ENCODE measurements at places on chromosomes 3 and 15.

DNA sequence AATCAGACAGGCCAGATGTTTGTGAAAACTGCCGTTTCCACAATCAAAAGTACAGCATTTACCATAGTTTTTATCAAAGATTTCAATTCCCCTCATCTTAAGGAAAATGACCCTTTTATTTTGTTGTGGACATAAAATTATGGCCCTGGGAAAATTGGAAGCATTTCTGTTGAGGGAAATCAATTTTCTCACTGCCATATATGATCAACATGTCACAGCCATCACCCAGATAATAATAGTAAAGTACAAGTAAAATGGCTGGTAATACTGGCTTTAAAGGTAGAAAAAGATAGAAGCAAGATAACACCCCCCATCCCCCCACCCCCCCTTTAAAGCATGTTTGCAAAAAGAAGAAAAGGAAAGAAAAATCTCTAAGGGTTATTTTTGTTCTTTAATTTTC is 311.7 kb downstream of the WDR72 start:
- DNase-seq: no peak

GRCh38 chr15:27842526-27842925 is 256.6 kb downstream of the OCA2 start:
- DNase-seq: no peak

GRCh38 chr3:101243285-101244211 is 76.8 kb downstream of the IMPG2 start:
- DNase-seq: no peak

- no peak for DNase-seq
These were observed 228.0 kb upstream of the CFAP20DC start for GRCh38 chr3:59277816-59278215.

GRCh38 chr3:99774467-99774866 is 43.2 kb upstream of the CMSS1 start:
- no peak for DNase-seq

- no peak for DNase-seq
These were observed 92.5 kb downstream of the LIPC start for GRCh38 chr15:58524247-58524646.

DNA sequence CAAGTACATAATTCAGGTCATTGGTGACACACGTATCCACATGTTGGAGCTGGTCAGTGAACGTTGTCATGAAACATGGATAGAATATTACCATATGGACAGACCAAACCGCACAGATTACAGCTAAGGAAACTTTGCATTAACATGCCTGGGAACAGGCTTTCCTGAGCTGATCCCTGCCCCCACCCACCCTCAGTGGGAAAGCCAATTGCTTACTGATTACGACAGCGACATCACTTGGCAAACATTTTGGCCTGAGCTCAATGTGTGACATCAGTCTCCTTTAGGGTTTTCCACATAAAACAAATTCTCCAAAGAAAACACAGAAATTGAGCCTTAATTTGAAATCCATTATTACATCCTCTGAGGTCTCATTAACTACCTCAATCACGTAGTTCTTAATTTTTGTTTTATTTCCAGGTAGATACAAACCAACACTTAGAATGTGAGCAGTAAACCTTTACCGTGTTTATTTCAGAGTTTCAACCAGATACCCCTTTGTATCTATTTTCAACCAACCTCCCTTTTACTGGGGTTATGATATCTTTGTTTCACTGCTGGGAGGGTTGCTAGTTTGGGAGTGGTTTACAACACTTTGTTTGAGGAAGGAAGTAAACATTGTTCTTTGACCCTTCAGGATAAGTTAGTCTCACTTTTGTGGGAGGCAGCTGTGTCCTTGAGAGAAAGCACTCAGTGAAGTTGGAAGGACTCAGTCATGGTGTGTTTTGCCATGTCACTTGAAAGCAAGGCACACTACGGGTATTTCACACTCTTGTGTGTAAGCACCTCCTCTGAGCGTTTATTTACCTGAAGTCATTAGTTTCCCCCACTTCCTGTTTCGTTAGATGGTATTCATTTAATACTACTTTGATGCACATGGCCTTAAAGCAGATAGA is 103.1 kb downstream of the CMSS1 start:
- DNase-seq: no peak

DNA sequence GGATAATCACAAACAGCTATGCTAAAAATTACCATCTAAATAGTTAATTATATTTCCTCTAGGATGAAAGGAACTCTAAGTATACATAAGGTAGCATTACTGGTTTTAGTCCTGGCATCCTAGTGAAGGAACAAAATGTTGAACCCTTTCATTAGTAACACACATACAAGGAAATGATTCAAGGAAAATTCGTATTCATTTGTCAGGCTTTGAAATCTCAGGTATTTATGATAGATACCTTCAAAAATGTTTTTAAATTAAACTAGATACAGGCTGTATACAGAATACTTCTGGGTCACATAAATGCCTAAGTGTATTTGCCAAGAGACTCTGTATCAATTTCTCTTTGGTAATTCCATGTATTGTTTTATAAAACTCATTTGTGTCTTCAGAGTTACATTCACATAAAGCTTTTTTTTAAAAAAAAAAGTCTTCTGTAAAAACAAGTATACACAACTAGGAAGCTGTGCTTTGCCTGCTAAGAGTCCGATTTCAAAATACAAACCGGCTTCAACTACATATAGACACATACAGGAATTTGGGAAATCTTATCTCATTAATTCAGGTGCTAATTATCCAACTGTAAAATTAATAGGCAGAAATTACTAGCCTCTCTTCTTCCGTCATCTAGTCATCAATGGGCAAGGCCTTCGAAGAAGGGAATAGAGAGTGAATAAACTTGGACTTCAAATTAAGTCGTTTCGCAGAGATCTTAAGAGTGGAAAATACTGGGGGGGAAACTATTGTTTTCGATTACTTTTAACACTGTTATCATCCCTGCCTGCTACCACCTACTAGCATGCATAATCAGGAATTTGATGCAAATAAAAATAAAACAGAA is 1.3 kb downstream of the SECISBP2L start:
- DNase-seq: no peak

DNA sequence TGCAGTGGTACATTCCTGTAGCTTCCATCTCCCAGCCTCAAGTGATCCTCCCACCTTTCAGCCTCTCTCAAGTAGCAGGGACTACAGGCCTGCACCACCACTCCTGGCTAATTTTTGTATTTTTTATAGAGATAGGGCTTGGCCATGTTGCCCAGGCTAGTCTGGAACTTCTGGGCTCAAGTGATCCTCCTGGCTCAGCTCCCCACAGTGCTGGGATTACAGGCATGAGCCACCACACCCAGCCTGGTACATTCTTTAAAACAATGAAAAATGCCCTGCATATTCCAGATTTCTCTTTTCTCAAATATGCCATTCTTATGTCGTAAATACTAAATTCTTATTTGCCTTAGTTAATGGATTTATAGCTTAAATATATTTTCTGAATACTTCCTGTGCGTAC is 581.4 kb downstream of the MECOM start:
- no peak for DNase-seq

- DNase-seq: no peak
These were observed 2.1 kb downstream of the IDH2 start for GRCh38 chr15:90099868-90100831.

- no peak for DNase-seq
These were observed 90.6 kb upstream of the TUSC7 start for GRCh38 chr3:116618930-116619329.

All from NCI-H2171 (cell line).